ENCODE measurements at places on chromosomes 7 and 10.
A peak's percentile ranks its signal among the peaks of the same experiment; 100 is the strongest.

DNA sequence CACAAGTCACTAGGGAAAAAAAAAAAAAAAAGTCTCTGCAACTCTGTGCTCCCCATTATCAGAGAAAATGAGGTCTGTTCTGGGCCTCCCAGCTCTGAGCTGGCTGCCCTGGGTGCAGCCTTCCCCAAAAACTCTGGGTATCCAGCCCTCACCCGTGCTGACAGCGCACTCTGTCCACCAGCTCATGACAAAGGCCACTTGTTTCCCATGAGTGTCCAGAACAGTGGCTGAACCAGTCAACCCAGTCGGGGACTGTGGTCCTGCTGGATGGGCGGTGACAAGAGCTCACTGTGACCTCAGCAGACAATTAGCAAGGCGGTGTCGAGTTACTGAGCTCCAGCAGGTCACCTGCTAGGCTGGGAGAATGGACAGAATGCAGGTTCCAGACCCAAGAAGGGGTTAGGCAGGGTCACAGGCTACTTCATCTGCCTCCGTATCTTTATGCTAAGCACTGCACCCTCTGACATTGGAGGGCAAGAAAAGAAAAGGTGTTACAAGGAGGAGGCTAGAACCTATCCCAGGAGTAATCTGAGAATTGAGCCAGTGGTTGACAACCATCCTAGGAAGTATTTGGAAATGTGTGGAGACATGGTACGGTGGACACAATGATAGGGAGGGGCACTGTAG lies 37.2 kb downstream of the DLG5 start:
- peak; percentile 67 for DNase-seq

GRCh38 chr10:100656454-100656853 lies 88.9 kb upstream of the PAX2 start:
- DNase-seq: no peak

DNA sequence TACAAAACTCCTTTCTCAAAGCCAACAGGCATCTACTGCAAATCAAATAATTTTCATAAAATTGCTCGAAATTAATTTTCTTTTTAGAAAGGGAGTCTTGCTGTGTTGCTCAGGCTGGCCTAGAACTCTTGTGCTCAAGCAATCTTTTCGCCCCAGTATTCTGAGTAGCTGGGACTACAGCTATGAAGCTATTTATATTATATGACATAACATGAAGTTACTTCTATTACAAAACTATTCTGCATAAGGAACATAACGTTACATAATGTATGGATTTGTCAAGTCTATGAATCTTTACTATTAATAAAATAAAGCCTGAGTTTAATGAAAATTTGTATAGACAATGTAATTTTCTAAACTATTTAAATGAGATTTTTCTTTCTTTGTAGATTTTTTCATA lies 415.0 kb downstream of the PARD3 start:
- no peak for DNase-seq

GRCh38 chr10:27494116-27494805 lies 9.8 kb upstream of the RAB18 start:
- DNase-seq: no peak

GRCh38 chr10:67923551-67923950 lies 39.1 kb downstream of the SIRT1 start:
- no peak for DNase-seq

DNA sequence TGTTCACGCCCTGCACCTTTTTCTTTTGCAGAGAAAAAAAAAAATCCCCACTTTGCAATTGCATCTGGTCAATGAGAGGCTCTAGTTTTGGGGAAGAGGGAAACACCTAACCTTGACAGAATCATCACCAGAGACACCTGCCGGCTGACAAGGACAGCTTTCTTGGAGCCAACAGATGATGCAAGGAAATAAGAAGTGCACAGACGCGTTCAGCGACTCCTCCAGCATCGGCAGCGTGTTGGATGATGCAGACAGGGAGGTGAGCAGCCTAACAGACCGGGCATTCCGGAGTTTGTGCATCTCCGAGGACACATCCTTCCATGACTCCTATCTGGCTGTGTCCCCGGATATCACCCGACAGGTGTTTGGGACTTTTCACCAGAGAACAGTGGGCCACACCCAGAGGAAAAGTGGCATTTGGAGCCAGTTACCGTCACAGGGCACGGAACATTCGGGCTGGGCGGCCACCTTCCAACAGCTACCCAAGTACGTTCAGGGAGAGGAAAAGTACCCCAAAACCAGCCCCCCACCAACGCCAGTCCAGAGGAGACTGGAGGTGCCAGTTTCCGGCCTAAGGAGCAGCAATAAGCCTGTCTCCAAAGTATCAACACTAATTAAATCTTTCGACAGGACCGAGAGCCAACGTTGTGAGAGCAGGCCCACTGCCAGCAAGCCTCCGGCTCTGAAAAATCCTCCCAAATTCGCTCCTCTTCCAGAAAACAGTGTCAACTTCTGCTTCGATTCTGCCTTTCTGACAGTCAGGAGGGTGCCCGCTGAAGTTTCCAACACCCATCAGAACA lies 23.6 kb downstream of the C10orf71 start:
- no peak for DNase-seq

- no peak for DNase-seq
Observed at GRCh38 chr10:96376483-96376882, 17.7 kb upstream of the OPALIN start.

GRCh38 chr10:12690525-12691126 lies 310.9 kb downstream of the CCDC3 start:
- DNase-seq: no peak

DNA sequence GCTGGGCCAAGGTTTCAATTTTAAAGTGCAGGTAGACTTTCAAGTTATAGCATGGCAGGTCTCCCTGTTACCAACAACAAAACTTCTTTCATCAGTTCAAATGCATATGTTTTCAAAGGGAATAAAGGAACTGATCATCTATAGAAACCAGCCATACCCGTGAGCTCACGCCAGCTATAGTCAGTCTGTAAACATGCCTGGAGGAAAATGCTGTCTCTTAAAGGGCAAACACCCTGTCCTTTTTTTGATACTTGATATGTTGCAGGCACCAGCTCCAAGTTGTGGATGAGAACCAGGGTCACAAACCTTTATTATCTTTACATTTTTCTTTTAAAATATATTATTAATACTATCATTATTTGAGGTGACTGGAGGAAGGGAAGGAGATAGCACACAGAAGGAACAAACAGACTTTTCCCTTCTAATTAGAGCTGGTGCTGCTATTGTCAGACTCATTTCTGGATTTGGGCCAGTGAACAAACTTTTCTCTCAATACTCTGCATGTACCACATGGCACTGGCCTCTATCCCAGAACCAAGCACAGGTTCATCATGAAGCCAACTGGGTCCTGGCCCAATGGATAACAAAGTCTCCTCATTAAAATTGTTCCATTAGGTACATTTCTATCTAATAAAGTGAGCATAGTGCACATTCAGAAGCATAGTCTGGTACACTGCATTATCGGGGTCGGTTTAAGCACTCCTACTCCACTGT lies 1102.4 kb downstream of the SORCS3 start:
- DNase-seq: no peak

DNA sequence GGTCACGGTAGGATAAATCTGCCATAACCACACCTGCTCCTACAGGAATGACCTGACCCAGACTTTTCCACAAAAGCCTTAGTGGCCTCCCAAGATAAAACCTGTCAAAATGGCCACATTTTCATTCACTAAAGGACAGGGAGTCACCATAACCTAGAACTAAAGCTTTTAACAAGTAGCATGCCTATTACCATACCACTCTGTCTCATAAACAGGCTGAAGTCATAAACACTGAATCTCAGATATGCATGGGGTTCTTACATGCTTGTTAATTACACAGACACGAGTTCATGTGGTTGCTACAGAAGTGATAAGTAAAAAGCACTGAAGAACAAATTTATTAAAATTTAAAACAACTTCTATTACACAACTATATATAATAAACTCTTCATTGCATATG lies 56.0 kb downstream of the HIPK2 start:
- no peak for DNase-seq

- DNase-seq: no peak
Observed at GRCh38 chr10:11448190-11448544, 163.3 kb downstream of the USP6NL start.

- DNase-seq: peak; percentile 56
Observed at GRCh38 chr10:94005050-94005449, 11.3 kb downstream of the PLCE1 start.

- DNase-seq: no peak
Observed at GRCh38 chr7:148397985-148398384, 192.6 kb upstream of the C7orf33 start.

- DNase-seq: no peak
Observed at GRCh38 chr7:102215256-102215655, 71.4 kb upstream of the SH2B2 start.

DNA sequence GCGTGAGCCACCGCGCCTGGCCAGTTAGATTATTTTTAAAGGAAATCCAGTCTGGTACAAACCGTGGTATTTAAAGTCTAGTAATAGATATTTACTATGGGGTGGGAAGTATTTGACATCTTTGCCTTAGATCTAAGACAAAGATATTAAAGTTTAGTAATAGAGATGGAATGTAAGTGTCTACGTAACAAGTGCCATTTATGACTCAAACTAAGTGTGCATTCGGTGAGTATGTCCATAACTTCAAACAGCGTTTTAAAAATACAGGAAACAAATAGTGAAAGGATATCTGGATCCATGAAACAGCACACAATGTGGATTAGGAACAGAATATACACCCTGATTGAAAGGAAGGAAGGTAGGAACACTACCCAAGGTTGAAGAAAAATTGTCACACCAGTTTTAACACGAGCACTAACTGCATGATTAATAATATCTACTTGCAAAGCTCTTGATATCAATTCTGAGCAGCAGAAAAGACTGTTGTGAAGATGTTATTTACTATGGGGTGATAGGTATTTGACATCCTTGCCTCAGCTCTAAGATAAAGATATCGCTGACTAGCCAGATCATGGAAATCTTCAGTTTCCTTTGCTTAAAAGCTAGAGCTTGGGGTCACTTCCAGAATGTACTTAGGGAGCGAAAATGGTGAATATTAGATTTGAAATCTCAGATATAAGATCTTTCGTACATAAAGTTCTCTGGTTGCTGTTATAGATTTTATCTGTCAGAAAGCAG lies 48.7 kb downstream of the EPC1 start:
- no peak for DNase-seq

- peak; percentile 49 for DNase-seq
Observed at GRCh38 chr10:95814011-95814727, 58.2 kb downstream of the ENTPD1 start.

DNA sequence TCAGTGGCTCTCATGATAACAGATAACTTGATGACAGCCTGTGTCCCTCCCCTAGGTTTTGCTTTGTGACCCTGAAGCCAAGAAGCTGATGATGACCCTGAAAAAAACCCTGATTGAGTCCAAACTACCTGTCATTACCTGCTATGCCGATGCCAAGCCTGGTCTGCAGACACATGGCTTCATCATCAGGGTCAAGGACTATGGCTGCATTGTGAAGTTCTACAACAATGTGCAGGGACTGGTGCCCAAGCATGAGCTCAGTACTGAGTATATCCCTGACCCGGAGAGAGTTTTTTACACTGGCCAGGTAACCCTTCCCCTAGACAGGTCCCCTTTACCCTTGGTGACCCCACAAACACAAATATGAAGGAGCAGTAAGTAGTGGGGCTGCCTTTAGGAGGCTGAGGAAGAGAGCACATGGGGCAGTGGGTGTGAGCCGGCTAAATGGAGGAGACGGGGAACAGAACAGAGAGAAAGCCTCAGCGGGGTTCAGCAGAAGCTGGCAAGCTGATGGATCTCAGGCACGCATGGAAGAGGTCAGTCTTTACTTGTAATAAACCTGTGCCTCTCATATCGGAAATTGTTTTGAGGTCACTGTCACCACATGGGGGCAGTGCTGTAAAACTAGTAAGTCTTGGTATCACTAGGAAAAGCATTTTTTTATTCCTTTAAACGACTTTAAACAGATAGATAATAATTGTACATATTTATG lies 20.2 kb downstream of the PDCD11 start:
- DNase-seq: peak; percentile 40

- peak; percentile 34 for DNase-seq
Observed at GRCh38 chr10:69459101-69459790, 8.0 kb downstream of the TSPAN15 start.

GRCh38 chr10:7231509-7232414 lies 179.1 kb downstream of the SFMBT2 start:
- DNase-seq: no peak

DNA sequence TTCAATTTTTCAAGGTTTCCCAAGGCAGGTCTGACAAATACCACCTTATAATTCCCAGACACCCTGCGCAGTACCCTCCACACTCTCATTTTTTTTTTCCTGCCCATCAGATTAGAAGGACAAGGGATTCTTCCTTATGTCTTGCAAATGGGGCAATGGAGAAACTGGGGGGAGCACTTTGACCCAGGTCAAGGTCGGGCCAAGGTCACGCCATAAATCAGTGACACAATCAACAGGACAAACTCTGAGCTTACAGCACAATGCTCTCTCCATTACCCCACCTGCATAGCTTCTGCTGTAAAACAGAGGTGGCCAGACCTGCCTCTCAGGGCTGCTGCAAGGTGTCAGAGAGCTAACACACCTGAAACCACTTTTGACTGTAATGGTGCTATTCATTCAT lies 254.4 kb upstream of the ZMIZ1 start:
- no peak for DNase-seq

DNA sequence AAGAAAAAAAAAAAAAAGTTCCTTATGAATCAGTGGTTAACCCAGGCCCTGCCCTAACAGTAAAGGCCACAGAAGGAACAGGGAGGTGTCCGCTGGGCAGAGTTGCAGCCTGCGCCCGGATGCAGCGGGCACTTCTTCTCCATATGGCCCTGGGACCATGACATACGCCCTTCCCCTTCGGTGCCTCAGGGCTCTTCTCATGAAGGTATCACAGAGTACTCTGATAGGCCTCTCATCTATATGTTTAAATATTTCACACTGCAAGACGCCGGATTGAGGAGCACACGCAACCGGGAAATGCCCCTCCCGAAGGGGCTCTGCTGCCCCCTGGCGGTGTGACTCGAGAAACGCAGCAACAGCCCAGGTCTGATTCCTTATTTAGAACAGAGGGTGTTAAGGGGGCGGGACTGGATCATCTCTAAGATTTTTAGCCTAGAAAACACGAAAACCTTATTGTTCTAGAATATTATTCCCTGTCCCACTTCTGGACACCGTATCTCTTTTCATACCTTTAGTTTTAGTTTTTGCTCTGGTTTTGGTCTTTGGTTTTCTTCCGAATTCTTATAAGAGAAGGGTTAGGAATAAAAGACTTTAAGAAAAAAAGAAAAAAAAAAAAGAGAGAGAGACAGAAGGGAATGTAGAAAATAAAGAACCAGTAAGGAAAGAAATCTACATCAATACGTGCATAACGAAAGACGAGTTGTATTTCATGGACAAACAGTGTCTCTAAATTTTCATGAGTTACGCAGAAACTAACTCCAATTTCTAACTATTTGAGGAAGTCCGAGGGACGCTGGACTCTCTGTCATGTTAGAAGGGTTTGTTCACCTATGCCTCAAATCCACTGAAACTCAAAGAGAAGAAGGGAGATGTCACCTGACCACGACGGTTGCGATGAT lies 12.0 kb downstream of the DAGLB start:
- DNase-seq: peak; percentile 74

DNA sequence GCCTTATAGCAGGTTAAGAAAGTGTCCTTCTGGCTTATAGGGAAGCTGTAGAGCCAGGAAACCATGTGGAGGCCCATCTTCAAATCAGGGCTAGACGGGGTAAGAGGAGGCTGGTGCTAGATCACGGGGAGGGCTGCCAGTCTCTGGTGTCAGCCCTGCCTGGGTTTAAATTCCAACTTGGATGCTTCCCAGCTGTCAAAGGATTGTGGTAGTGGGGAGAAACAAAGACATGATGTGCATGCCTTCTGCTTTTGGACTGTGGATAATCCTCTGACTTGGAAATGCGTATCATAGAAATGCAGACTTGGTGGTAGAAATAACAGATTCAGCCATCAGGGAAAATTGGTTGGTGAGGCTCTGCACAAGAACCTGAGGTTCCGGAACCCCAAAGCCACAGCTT lies 325.6 kb downstream of the PHTF2 start:
- no peak for DNase-seq

- no peak for DNase-seq
Observed at GRCh38 chr10:95277201-95277570, 13.6 kb downstream of the PDLIM1 start.

Data from left colon (tissue), 2 donors.